ENCODE measurements at places on chromosomes 13 and 19. TPM values are rescaled to one million over a fixed set of nuclear protein-coding genes. Genes with fewer than 3 reads are reported as not detected.

The ZNF667 gene
- not detected for total RNA-seq

The SIRT2 gene
- total RNA-seq = 11.8 TPM

The GGACT gene
- 1.4 TPM for total RNA-seq

DNA sequence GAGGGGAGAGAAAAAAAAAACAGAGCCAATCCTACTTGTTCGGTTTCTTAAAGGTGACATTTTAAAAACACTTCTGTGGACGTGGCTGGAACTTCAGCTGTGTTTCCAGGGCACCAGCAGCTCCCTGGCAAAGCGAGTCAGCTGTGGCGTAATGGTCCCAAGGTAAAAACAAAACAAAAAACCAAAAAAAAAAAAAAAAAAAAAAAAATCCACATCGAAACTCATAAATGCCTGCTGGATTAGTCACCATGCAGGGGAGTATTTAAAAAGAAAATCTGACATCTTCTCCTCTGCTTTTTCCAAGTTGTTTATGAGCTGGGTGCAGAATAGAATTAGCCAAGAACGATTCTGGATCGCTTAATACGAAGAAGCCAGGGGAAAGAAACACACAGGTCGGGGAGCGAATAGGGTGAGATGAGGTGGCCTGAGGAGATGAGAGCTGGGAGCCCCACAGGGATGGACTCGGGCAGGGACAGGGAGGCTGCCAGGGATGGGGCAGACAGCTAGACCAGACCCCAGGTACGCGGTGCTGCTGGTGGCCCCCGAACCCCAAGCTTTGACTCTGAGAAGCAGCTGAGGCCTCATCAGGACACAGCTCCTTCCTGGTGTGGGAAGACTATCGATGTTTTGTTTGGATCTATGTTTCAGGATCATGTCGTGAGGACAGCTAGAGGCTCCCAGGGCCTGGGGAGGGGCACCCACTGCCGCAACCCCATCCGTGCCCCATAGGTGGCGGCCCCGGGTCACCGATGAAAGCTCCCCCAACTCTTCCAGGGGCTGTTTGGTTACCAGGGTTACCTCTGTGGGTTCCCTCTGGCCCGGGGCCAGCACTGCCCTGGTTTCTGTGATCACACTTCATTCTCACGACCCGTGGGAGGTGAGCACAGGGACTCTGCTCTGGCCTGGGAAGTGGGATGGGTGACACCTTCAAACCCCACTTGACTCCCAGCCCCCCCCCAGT, 3.1 kb upstream of the CTXN1 start:
- DNase-seq = peak; percentile 96

DNA sequence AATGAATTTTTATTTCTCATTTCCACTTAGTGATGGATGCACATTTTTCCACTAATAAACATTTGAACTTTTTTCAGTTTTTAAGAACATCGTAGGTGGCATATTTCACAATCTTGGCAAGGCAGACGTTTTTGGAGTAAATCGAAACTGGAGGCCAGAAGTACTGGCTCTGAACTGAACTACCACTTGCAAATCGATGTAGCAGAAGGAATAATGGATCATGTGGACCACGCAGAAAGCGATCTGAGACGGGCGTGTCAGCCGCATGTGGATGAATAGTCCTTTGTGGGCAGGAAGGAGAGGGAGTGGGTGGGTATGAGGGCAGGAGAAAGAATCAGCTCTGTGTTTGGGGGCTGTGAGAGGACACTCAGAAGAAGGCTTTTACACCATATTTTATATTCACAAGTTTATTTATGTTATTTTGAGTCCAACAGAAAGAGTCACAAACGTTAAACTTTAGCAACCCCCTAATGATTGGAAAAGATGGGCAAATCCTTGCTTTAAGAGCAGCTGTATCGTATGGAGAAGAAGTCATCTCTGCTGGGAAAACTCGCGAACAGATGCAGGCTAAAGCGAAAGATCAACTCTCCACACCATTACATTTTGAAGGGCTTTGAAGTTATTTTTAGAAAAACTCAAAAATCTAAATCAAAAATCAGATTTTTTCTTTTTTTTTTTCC, 90.5 kb downstream of the COL4A2 start:
- no peak for DNase-seq

DNA sequence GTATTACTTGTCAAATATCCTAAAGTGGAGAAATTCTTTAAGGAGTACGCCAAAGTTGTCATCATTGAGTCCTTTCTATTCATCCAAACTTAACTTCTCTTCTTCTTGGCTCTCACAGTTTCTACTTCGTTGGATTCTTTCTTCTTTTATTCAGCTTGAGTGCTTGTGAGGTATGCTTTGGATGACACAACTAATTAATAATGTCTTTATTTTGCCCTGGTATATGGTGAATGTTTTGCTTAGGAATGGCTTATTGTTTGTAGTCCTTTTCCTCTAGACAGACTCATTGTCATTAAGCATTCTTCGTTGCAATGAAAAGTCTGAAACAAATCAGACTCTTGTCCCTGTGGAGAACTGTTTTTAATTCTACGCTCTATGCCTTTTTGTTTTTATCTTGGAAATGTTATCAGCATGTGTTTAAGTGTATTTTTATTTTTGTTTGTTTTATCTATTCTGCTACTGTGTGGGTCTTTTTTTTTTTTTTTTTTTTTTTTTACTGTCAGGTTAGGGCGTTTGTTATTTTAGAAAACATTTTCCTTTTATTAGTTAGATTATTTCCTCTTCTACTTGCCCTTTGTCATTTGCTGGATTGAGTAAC, 471.5 kb downstream of the GPC6 start:
- no peak for DNase-seq

DNA sequence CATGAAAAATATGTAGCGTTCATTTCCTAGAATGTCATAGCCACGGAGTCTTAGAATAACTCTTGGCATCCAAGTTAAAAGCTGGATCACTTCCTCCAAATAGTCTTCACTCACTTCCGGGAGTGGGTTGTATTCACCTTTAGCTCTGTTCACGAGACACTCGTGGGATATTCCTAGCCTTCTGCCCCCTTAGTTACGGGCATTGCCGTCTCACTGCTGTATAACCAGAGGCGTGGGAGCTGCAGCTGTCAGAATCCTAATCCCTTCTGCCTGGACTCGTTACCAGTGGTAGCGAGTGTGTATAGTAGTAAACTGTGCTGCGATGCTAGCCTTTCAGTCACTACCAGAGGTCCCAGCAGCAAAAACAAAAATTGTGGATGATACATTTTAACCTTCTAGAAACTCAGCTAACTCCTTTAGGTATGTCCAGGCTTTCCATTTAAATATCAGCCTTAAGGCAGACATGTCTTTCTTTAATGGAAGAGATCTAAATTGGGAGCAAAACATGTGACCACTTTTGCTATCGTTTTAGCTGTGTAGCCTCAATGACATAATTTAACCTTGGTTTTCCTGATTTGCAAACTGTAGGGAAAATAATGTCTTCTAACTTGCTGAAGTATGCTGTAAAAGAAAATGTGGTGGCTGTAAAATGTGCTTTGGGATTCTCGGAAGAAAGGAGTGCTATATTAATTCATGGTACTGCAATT, 34.1 kb downstream of the ERCC5 start:
- DNase-seq = no peak

GRCh38 chr13:102020611-102021216, 381.1 kb downstream of the FGF14 start:
- no peak for DNase-seq

DNA sequence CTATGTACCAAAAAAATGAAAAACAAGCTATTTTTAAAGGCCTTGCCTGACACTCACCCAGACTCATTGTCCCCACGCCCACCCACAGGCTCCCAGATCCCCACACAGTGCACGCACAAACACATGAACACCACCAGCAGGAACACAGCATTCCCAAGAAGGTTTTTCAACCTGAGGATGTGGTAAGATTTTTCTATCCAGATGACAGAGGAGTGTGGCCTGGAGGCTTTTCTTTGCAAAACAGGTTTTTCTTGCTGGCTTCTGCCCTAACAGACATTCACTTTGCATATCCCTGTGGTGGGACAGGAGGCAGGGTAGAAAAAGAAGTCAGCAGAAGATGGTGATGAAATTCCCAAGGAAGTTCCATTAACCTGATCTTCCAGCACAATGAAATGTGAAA, 97.8 kb downstream of the KLF12 start:
- DNase-seq = peak; percentile 30

DNA sequence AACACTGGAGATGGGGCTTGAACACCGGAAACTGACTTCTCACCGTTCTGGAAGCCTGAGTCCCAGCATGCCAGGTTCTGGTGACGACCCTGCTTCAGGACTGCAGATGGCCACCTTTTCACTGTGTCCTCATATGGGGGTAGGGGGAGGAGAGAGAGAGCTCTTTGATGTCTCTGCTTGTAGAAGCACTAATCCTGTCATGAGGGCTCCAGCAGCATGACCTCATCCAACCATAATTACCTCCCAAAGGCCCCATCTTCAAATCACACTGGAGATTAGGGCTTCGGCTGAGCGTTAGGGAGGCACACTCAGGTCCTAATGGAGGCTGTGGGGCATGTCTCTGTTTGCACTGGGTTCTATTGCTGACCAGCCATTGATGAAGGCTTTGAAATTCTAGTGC, 255.3 kb downstream of the TEX29 start:
- no peak for DNase-seq

DNA sequence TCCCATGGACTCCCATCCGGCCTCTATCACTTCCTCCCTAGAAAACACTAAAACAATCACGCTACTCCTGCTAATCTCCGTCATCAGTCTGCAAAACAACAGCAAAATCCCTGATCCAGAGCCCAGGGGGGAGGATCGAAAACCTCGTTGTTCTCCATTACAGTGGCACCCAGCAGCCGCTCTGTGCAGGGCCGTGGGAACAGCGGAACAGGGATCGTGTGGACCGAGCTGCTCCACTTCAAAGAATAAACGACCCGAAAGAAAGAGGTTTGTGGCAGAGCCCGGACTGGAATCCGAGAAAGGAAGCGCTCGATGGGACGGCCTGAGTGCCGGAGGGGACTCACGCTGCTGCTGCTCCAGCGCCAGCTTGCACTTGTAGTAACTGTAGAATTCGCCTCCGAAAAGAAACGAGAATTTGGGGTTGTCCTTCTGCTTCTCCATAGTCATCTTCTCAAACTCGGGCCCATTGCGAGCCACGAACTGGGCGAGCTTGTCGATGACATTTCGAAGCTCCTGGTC, 652 bp downstream of the CHERP start:
- DNase-seq = peak; percentile 51

- peak; percentile 50 for DNase-seq
Observed at GRCh38 chr19:6233056-6233826, 46.5 kb downstream of the MLLT1 start.

DNA sequence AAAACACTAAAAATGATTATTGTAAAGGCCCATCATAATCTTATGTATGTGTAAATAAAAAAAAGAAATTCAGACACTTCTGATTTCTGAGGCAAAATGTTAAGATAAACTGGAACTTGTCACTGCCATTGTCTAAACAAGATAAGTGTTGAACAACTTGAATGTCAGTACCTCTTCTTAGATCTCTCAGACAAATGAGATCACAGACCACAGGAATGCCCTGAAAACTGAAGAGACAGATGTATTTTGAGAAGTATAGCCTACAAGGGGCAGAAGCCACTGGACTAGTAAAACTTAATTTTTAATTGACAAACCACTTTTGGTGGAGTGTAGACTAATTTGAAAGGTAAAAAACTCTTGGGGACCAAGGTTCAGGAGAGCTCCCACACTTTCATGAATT, 375.5 kb upstream of the SLITRK5 start:
- no peak for DNase-seq

GRCh38 chr13:41641429-41641828, 184.1 kb downstream of the RGCC start:
- DNase-seq = no peak

- DNase-seq = peak; percentile 80
Observed at GRCh38 chr13:99974296-99974938, 2.9 kb upstream of the ZIC5 start.

GRCh38 chr19:403221-404027, 5.5 kb downstream of the C2CD4C start:
- peak; percentile 67 for DNase-seq

DNA sequence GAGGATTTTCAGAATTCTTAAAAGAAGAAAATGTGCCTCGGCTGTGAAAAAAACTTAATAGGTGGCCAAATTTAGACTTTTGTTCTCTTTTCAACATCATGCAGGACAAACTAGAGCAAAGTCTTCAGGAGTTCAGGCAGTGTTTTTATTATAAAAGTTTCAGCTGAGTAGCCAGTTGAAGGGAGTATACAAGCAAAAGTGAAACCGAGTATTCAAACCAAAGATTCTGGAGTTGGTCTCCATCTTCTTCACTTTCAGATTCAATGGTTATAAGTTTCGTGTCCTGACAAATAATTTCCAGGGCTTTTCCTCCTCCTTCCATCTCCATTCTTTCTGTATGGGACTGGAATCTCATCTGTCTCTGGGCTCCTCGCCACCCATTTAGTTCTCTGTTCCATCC, 379.7 kb downstream of the GPC5 start:
- DNase-seq = no peak

DNA sequence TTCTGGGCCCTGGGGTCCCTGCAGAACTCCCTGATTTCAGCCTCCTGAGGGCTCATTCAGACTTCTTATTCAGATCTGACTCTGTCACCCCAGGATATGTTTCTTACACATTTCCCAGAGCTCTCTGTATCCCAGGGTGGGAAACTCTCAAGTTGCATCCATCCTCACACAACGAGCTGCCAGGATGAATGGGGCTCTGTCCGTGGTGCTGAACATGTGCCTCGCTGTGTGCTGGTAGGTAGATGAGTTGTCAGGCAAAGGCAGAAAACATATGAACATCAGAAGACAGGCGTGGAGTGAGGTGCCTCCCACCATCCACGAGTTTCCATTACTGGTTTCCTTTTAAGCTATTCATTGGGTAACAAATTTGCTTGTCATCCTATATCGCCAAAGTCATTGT, 11.4 kb upstream of the IGFL1 start:
- peak; percentile 85 for DNase-seq

DNA sequence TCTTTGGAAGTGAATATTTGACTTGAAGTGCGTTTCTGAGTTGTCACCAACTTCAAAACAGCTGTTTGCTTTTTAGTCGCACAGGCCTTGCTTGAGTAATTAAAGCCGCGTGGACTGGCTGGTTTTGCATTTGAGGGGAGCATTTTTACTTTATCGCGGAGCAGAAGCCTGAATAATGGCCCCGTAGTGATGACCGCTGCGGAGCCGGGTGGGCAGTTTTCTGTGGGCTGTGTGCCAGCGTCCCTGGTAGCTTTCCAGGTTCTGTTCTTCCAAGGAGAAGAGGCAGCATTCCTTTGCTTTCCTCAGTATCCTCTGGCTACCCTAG, 1.1 kb downstream of the NAA16 start:
- DNase-seq = peak; percentile 30

DNA sequence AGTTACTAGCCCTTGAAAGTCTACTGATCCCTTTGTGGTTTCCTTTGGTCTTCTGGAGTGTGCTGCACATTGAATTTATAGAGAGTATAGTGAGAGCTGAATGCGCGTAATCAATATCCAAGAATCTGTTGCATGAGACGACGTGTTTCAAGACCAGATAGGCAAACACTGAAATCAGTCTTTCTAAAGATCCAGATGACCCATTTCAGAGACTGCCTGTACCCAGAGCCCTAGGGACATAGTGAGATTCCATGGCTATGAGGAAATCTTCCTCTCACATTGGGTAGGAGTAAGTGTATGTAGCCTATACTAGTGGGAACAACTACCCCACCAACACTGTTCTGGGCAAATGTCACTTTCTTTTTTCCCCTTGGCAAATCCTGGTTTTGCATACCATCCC, 48.6 kb downstream of the ARHGAP35 start:
- no peak for DNase-seq

- peak; percentile 91 for DNase-seq
Observed at GRCh38 chr19:2315818-2316353, 7.9 kb upstream of the LINGO3 start.

GRCh38 chr19:1097810-1098176, 2.6 kb upstream of the POLR2E start:
- no peak for DNase-seq

All from H7 (cell line).